Omental fat pad (tissue), 4 donors: ENCODE measurements at places on chromosomes 7 and 10.

DNA sequence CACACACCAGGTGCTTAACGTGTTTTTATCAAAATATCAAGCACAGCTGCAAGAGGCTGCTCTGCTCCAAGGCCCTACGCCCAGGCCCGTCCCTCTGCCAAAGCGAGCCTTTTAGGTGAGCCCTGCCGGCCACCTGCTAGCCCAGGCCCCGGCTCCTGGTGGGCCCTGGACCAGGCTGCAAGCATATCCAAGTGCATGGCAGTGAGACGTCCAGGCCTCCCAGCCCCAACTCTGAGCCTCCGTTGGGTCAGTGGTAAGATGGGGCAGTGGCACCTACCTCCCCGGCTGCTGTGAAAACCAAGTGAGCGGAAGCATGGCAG, 136.2 kb downstream of the LHPP start:
- DNase-seq: no peak

- no peak for DNase-seq
Observed at GRCh38 chr10:59880971-59881510, 25.3 kb downstream of the CCDC6 start.

DNA sequence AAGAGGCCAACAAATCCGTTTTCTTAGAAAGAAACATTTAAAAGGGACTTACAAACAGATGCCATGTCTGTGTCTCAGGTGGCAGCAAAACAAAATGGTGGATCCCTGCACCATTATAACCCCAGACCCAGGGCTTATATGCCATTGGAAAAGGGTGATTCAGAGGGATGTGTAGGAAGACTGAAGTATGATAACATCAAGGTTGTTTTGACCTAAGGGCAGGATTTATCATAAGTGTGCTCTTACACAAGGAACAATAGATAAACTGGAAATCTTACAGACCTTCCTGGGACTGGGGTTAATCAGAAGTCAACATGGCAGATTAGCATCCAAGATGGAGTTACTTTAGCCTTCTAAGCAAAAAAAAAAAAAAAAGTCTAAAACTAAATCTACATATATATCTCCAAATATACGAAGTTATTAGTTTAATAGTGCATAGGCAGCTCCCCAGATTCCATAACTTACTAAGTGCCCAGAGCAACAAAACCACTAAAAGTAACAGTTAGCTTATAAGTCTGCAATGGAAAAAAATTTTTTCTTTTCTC, 34.3 kb upstream of the WNT16 start:
- DNase-seq: no peak

DNA sequence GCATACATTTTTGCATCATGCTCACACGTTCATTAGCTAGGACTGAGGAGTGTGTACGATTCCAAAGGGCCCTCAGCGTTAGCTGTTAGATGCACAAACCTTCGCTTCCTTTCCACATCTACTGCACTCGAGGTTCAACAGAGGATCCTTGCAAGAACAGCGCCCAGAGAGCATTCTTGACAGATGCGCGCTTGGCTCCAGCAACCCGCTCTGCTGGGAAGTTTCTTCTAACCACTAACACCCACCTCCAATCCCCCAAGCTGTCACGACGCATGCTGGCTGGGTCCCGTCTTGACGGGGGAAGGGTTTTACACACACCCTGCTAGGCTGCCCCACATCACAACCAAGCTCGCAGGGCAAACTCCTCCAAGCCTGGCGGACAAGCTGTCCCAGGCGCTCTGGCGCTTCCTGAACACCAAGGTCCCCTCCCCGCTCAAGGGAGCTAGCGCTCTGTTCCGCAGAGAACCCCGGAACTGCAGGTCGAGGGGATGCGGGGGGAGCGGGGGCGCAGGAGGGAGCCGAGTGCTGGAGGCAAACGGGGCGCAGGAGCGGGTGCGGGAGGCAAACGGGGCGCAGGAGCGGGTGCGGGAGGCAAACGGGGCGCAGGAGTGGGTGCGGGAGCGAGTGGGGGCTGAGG, 653 bp upstream of the ADRB1 start:
- no peak for DNase-seq

DNA sequence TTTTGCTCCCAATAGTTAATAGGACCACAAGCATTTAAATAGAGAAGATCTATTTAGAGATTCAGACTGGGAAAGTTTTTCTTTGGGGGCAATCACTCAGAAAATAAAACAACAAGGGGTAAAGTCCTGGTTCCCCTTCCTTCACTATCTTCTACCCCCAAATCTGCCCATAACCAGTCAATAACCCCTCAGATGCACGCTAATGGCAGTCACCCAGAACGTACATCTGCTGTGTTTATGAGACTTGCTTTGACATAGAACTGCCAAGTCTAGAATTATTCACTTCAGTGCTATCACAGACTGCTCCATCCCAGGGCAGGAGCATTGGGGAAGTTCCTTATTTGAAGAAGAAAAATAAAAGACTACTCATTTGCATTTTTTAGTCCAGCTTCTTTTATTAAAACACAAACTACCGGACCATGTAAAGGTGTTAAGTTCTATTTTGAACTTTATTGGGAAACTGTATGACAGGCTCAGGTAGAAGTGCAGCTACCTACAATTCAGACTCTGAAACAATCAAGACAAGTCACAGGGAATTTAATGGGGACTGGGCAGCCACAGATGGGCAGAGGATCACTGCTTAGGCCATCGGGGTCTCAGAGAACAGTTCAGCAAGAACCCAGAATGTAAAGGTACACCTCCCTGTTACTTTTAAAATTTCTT, 38.4 kb downstream of the ANK3 start:
- DNase-seq: no peak

DNA sequence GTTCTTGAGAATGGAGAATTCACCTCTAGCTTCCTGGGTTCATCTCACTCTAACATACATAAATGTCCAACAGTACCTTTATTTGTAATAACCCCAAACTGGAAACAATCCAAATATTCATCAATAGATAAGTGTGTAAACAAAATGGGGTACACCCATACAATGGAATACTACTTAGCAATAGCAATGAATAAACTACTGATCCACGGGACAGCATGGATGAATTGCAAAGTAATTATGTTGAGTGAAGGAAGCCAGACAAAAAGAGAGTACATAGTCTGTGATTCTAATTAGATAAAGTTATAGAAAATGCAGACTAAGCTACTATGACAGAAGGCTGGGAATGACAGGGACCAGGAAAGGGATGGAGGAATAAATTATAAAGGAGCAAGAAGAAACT, 391.3 kb downstream of the CCSER2 start:
- no peak for DNase-seq

DNA sequence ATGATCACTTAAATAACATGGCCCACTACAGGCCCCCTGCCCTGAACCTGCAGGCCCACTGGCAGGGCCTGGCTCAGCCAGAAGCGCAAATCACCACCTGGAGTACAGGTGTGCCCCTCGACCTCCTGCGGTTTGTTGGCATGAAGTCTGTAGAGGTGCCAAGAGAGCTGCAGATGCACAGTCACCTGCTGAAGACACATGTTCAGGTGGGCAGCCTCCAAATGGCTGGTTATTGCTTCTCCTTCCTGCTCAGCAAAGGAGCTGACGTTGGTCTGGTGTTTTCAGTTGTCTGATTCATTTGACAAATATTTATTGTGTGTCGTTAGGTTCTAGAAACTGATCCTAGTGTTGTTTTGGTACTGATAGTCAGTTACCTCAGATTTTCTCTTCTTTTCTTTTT, 29.0 kb downstream of the DHTKD1 start:
- no peak for DNase-seq

- no peak for DNase-seq
Observed at GRCh38 chr10:88725798-88726197, 19.7 kb downstream of the LIPK start.

DNA sequence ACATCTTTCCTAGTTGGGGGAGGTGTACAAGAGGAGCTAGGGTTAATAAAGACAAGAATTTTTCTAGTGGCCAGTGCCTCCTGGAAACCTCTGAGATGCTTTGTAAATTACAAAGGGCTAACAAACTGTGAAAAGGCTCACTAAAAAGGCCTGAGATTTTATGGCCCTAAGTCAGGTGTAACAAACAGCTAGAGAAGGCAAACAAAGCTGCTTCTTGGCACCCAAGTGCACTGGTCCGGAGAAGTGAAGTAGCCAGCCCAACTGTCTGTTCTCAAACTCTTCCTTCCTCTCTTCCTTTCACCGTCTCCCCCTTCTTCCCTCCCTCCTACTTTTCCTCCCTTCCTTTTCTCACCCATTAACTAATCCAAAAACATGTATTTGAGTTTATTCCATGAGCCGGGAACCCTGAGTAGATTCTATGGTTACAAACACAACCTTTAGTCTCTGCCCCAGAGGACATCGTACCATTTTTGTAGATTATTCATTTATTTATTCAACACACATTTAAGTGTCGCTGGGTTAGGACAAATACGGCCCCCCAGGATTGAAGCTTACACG, 143.4 kb upstream of the PCGF5 start:
- DNase-seq: no peak

GRCh38 chr10:126716366-126716765, 45.9 kb upstream of the C10orf90 start:
- DNase-seq: no peak

GRCh38 chr7:116802746-116803152, 59.6 kb upstream of the CAPZA2 start:
- no peak for DNase-seq

DNA sequence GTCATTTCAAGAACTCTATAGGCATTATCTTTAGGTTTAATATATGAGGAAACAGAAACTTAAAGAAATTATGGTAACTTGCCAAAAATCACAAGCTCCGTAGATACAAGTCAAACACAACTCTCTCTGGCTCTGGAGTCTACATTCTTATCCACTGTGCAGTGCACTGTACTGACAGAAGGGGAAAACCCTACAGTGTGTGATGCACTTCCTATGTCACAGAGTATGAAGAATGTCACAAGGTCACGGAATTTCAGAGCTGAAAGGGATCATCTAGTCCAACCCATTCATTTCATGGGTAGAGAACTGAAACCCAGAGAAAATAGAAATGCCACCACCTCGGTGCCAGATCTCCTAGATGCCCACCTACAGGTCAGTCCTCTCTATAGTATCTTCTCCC, 86.1 kb downstream of the LRRTM3 start:
- DNase-seq: no peak

DNA sequence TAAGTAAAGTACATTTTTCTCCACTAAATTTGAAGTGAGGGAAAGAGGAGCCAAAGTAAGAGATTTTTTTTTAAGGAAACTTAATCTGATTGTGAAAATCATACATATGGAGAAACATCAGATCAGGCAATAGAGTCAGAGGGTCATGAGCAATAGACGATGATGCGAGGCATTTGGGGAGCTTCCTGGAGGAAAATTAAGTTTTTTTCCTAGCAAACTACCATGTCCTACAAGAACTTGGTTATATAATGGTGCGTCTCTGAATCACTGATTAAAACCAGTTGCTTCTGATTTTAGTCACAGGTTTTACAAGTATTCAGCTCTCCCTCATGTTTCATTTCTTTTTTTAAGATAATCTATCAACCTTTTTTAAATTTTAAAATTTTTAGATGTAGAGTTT, 52.1 kb upstream of the MTURN start:
- DNase-seq: no peak

- no peak for DNase-seq
Observed at GRCh38 chr7:104445393-104445792, 117.0 kb downstream of the LHFPL3 start.

DNA sequence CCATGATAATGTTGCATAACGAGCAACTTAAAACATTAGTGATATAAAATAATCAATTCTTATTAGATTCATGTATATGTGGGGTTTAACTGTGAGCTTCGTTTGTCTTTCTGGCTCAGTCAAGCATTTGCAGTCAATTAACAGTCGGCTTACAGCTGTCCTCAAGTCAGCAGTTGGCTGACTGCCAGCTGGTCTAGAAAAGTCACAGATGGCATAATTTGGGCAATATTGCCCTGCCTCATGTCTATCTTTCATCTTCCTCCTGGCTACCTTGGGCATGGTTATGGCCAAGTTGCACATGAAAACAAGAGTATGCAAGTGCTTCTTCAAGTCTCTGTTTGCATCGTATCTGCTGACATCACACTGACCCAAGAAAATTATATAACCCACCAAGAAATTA, 186.1 kb upstream of the ZWINT start:
- DNase-seq: no peak
